ENCODE measurements at places on chromosomes 12 and 14.

DNA sequence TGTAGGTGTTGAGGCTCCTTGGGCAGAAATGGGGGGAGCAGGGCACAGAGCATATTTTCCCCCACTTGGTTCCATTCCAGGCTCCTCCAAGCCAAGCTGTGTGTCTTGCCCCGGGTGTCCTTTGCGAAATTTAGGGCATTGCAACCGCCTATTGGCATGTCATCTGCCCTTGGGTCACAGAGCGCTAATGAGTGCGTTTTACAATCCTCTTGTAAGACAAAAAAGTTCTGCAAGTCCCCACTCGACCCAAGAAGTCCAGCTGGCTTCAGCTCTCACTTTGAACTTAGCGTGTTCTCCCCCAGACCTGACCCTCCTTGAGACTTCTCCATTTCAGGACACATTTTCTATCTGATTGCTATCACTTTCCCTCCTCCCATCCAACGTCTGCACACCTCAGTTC is 6.1 kb upstream of the LRTM2 start:
- H3K36me3 ChIP-seq = no peaks in the 10 kb centered on the region
- H3K4me1 ChIP-seq = peaks cover 13% of the 10 kb centered on the region
- DNase-seq = no peak
- H3K27ac ChIP-seq = no peak overlapping the region
- H3K27me3 ChIP-seq = peaks cover 26% of the 10 kb centered on the region
- no peak overlapping the region for H3K4me3 ChIP-seq

DNA sequence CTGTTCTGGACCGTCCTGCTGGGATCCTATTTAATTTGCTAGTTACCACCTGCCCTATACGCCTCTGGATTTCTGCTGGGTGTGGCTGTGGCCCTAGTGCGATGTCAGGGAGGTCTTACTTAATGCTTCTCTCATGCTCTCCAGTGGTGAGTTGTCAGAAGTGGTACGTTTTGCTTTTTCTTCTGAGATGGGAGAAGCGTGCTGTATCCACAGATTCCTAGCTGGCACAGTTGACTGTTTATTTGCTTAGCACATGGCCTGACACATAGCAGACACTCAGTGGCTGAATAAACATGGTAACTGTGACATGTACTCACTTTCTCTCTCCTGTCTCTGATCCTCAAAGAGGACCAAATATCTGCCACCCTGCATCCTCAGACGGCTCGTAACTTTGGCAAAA is 107.3 kb downstream of the CACNA1C start:
- no peak for DNase-seq
- peaks cover 18% of the 10 kb centered on the region for H3K4me1 ChIP-seq
- H3K27ac ChIP-seq = peak overlapping the region; percentile 85

- no peaks in the 10 kb centered on the region for H3K27me3 ChIP-seq
- H3K36me3 ChIP-seq = no peaks in the 10 kb centered on the region
- DNase-seq = no peak
- H3K4me3 ChIP-seq = peak overlapping the region; percentile 79
- peak overlapping the region; percentile 93 for H3K27ac ChIP-seq
- H3K4me1 ChIP-seq = peaks cover 12% of the 10 kb centered on the region
These were observed 645 bp upstream of the KLHDC1 start for GRCh38 chr14:49692193-49692757.

GRCh38 chr12:88303335-88303734 is 161.2 kb downstream of the TMTC3 start:
- H3K4me3 ChIP-seq = no peak overlapping the region
- peaks cover 8% of the 10 kb centered on the region for H3K27me3 ChIP-seq
- H3K36me3 ChIP-seq = no peaks in the 10 kb centered on the region
- H3K4me1 ChIP-seq = peaks cover 34% of the 10 kb centered on the region
- H3K27ac ChIP-seq = no peak overlapping the region
- DNase-seq = no peak

- H3K27me3 ChIP-seq = peaks cover 22% of the 10 kb centered on the region
- H3K36me3 ChIP-seq = no peaks in the 10 kb centered on the region
- H3K4me3 ChIP-seq = no peak overlapping the region
- no peak overlapping the region for H3K27ac ChIP-seq
These were observed 65.9 kb upstream of the CDKN3 start for GRCh38 chr14:54330876-54331275.

- no peak for DNase-seq
- no peaks in the 10 kb centered on the region for H3K36me3 ChIP-seq
- peaks cover 14% of the 10 kb centered on the region for H3K4me1 ChIP-seq
- H3K27me3 ChIP-seq = no peaks in the 10 kb centered on the region
- no peak overlapping the region for H3K4me3 ChIP-seq
- no peak overlapping the region for H3K27ac ChIP-seq
These were observed 77.0 kb upstream of the GRIP1 start for GRCh38 chr12:66755727-66756395.

GRCh38 chr14:97177016-97177415 is 379.8 kb downstream of the VRK1 start:
- H3K27ac ChIP-seq = no peak overlapping the region
- H3K4me1 ChIP-seq = no peaks in the 10 kb centered on the region
- H3K4me3 ChIP-seq = no peak overlapping the region
- no peak for DNase-seq
- H3K27me3 ChIP-seq = peaks cover 23% of the 10 kb centered on the region
- no peaks in the 10 kb centered on the region for H3K36me3 ChIP-seq

- no peaks in the 10 kb centered on the region for H3K4me1 ChIP-seq
- DNase-seq = no peak
- H3K36me3 ChIP-seq = no peaks in the 10 kb centered on the region
These were observed 18.0 kb upstream of the RFX4 start for GRCh38 chr12:106564678-106565329.

DNA sequence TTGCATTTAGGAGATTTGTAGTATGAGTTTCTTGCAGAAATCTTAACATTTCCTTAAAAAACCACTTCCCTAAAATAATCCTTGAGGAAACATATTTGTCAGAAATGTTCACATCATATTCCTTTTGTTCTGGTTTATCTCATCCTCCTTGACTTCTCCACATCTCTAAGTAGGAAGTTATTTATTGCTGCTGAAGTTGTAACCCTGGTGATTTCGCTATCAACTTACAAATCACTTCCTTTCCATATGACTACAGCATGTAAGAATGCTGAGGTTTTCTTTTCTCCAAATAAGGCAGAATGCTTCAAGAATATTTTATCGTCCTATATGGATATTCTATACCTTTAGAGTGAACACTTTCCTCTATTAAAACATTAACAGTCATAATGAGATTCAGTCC is 751.7 kb downstream of the NRXN3 start:
- H3K4me3 ChIP-seq = no peak overlapping the region
- H3K27ac ChIP-seq = no peak overlapping the region
- peaks cover 4% of the 10 kb centered on the region for H3K27me3 ChIP-seq
- no peaks in the 10 kb centered on the region for H3K36me3 ChIP-seq

GRCh38 chr12:31578632-31579031 is 12.3 kb downstream of the DENND5B start:
- DNase-seq = no peak
- no peaks in the 10 kb centered on the region for H3K27me3 ChIP-seq
- H3K36me3 ChIP-seq = peaks cover 3% of the 10 kb centered on the region
- no peak overlapping the region for H3K27ac ChIP-seq
- H3K4me1 ChIP-seq = peaks cover 3% of the 10 kb centered on the region
- no peak overlapping the region for H3K4me3 ChIP-seq

DNA sequence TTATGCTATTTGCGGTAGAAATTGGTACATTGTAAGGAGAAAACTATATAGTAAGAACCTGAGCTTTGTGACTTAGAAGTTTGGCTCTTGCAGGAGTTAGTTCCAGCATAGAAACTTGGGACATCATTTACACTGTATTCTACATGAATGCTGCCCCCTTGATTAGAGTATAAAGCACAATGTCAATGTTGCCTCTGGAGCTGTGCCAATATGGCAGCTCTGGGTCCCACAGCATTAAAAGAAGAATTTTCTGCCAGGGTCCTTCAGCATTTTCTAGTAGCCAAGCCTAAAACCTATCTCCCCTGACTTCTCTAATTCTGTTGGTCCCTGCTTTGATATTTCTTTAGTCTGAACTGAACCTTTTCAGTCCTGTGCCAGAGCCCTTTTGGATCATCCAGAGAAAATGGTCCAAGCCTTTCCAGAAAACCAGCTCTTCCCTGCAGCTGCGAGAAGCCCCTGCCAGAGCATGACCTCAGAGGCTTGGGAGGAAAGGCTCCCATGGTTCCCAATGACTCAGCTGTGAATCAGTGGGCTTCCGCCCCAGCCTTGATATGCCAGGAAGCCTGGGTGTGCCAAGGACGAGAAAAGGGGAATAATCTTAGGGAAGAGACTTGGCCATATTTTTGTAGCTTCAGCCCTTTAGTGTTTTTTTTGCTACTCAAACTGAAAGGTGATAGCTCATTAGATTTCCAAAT is 43.2 kb downstream of the PLEKHG7 start:
- no peak overlapping the region for H3K27ac ChIP-seq
- no peak for DNase-seq
- peaks cover 3% of the 10 kb centered on the region for H3K27me3 ChIP-seq
- no peaks in the 10 kb centered on the region for H3K4me1 ChIP-seq
- no peaks in the 10 kb centered on the region for H3K36me3 ChIP-seq

All from progenitor cell of endocrine pancreas (in vitro differentiated cells).